ENCODE measurements at places on chromosomes 11 and 22. TPM values are rescaled to one million over a fixed set of nuclear protein-coding genes. Genes with fewer than 3 reads are reported as not detected.

GRCh38 chr11:18332302-18332701, 9.9 kb downstream of the GTF2H1 start:
- no peaks in the 10 kb centered on the region for H3K27me3 ChIP-seq
- no peak overlapping the region for H3K4me3 ChIP-seq
- peak overlapping the region; percentile 78 for H3K27ac ChIP-seq
- peaks cover 52% of the 10 kb centered on the region for H3K4me1 ChIP-seq
- peaks cover 49% of the 10 kb centered on the region for H3K36me3 ChIP-seq
- no peak for DNase-seq

Gene SLC22A25
- not detected for total RNA-seq

DNA sequence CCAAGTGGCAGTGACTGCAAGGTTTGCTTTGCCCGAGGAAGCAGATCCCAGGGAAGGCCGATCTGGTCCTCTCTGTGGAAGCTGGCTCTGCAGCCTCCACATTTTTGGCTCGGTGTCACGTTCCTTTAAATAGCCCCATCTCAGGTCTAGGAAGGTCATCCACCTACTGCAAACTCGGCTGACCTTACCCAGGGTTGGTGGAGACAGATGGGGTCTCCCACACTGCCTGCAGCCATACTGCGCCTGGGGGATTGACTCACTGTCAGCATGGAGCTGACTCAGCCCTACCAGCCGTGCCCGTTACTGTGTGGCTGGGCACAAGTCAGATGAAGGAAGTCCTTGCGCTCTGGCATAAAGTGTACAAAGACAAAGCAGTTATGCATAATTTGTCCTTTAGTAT, 16.9 kb downstream of the CDPF1 start:
- no peak for DNase-seq
- peaks cover 13% of the 10 kb centered on the region for H3K36me3 ChIP-seq
- H3K4me1 ChIP-seq: no peaks in the 10 kb centered on the region
- no peak overlapping the region for H3K4me3 ChIP-seq

- H3K4me1 ChIP-seq: peaks cover 77% of the 10 kb centered on the region
- H3K36me3 ChIP-seq: peaks cover 61% of the 10 kb centered on the region
- H3K27me3 ChIP-seq: no peaks in the 10 kb centered on the region
- no peak overlapping the region for H3K4me3 ChIP-seq
These were observed 4.4 kb upstream of the PYGM start for GRCh38 chr11:64764040-64764611.

GRCh38 chr22:35792506-35792905, 74.8 kb downstream of the APOL5 start:
- H3K4me3 ChIP-seq: no peak overlapping the region
- no peaks in the 10 kb centered on the region for H3K27me3 ChIP-seq
- no peaks in the 10 kb centered on the region for H3K36me3 ChIP-seq

GRCh38 chr11:5929571-5930368, 12.3 kb upstream of the OR56A3 start:
- H3K27ac ChIP-seq: no peak overlapping the region
- DNase-seq: no peak
- no peaks in the 10 kb centered on the region for H3K36me3 ChIP-seq
- H3K27me3 ChIP-seq: no peaks in the 10 kb centered on the region
- H3K4me3 ChIP-seq: no peak overlapping the region
- no peaks in the 10 kb centered on the region for H3K4me1 ChIP-seq

Gene INS
- not detected for total RNA-seq

DNA sequence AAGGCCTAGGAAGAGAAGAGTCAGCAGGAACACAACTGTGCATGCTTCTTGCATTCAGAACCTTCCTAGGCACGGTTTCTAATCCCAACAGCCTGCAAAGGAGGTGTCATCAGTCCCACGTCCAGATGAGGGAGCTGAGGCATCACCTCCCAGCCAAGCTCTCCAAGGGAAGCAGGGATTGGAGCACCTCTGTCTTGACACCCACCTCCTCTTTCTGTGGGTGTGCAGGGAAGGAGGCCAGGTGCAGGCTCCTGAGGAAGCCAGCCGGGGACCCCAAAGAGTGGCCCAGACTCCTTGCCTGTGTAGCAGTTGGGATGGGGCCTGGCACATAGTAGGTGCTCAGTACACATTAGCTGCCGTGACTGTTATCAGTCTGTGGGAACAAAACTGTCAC, 2.0 kb downstream of the PNPLA5 start:
- no peaks in the 10 kb centered on the region for H3K36me3 ChIP-seq
- no peaks in the 10 kb centered on the region for H3K4me1 ChIP-seq
- peaks cover 51% of the 10 kb centered on the region for H3K27me3 ChIP-seq
- H3K4me3 ChIP-seq: no peak overlapping the region
- DNase-seq: no peak
- H3K27ac ChIP-seq: no peak overlapping the region

GRCh38 chr11:108853151-108853550, 188.3 kb downstream of the DDX10 start:
- no peak overlapping the region for H3K27ac ChIP-seq
- H3K4me3 ChIP-seq: no peak overlapping the region
- H3K4me1 ChIP-seq: peaks cover 25% of the 10 kb centered on the region
- H3K27me3 ChIP-seq: no peaks in the 10 kb centered on the region
- no peak for DNase-seq
- peaks cover 4% of the 10 kb centered on the region for H3K36me3 ChIP-seq

DNA sequence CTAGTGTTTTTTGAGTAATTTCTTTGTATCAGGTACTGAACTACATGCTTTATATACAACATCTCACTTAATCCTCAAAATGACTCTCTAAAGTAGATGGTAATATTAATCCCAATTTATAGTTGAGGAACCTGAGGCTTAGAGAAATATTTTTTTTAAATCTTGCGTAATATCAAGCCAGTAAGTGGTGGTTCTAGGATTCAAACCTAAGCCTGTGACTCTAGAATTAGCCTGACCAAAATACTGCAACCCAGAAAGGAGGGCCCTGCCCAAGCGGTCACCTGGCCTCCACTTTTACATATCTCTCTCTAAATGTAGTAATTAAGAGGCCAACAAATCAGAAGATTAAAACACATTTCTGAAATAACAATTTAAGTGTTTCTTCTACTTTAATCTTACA, 28.6 kb downstream of the SLC36A4 start:
- no peak overlapping the region for H3K27ac ChIP-seq
- peaks cover 3% of the 10 kb centered on the region for H3K4me1 ChIP-seq
- peaks cover 11% of the 10 kb centered on the region for H3K36me3 ChIP-seq
- H3K27me3 ChIP-seq: no peaks in the 10 kb centered on the region

DNA sequence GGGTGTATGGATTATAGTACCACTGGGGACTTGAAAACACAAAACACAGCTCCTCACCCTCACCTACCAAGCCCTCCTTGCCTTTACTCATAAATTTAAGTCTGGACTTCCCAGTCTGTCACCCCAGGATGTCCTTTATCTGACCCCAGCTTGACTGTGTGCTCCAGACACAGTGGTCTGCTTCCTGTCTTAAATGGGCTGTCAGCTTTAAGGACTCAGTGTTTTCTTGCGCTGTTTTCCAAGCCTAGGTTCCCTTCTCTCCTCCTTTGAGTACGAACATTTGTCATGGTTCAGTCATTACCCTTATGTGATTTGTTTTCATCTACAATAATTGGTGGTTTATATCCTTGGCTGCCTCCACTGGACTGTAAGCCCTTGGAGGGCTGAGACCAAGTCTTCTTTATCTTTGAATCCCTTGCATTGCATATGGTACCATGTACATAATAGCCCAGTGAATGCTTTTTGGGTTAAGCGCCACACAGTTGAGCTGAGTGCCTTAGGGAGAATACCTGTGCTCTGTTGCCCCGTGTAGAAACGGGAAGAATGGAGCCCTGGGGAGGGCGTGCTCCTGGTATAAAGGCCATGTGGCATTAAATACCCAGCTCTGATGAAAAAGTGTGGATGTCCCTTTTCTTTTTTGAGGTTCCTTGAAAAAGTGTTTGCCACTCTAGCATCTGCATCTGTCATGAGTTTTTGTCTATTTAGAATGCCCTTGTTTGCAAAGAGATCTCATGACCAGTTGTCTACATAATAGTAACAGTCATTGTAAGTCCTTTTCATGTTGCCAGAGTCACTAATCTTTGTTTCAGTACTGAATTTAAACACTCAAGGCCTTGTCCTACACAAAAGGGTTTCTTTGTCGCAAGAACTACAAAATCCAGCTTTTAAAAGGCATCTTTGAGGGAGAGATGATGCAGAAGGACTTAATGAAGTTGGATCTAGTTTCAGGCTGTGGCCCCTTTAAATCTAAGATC, 14.0 kb downstream of the PANX1 start:
- H3K27ac ChIP-seq: no peak overlapping the region
- DNase-seq: no peak
- no peak overlapping the region for H3K4me3 ChIP-seq
- no peaks in the 10 kb centered on the region for H3K36me3 ChIP-seq

- H3K27ac ChIP-seq: no peak overlapping the region
- H3K36me3 ChIP-seq: no peaks in the 10 kb centered on the region
- no peak overlapping the region for H3K4me3 ChIP-seq
- H3K4me1 ChIP-seq: peaks cover 11% of the 10 kb centered on the region
These were observed 12.7 kb downstream of the MAP6 start for GRCh38 chr11:75656044-75656727.

DNA sequence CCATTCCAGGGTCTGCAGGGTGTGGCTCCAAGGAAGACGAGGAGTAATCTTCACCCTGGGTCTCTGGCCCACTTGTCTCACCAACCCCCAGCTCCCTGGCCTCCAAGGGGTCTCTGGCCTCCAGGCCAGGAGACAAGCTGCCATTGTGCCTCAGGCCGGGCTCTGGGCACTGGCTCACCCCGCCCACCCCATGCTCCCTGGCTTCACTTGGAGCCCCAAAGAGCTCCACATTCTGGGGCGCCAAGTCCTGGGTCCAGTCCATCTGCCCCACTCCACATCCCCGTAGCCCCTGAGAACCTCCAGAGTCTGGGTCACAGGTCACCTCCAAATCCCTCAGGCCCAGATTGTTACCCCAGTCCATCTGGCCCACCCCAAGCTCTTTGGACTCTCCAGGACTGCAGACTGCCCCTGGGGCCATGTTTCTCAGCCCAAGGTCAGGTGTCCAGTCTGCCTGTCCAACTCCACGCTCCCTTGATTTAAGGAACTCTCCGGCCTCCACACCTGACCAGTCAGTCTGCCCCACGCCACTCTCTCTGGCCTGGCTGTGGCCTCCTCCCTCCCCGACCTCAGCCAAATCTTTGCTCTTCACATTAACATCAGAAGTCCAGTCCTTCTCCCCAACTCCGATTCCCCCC, 16.2 kb downstream of the TNKS1BP1 start:
- H3K36me3 ChIP-seq: peaks cover 14% of the 10 kb centered on the region
- H3K4me1 ChIP-seq: peaks cover 11% of the 10 kb centered on the region
- H3K27me3 ChIP-seq: no peaks in the 10 kb centered on the region
- H3K4me3 ChIP-seq: no peak overlapping the region
- no peak for DNase-seq

DNA sequence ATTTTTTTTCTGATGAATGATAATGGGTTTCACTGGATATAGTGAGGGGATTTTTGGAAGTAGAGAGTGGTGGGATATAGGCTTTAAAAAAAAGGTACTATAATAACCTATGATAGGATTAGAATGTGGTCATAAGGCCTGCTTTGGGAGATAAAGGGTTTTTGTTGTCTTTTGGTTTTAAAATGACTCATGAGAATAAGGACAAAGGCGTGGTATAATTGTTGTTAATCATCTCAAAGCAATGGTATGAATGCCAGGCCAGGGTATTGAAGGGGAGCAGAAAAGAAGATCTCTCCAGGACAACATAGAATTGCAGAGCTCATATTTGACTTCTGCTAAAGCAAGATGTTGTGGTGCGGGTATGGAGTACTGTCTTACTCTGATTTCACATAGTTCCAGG, 579.4 kb downstream of the JRKL start:
- no peaks in the 10 kb centered on the region for H3K36me3 ChIP-seq
- no peaks in the 10 kb centered on the region for H3K4me1 ChIP-seq
- no peak for DNase-seq

GRCh38 chr22:49062155-49062801, 765.4 kb downstream of the BRD1 start:
- no peaks in the 10 kb centered on the region for H3K4me1 ChIP-seq
- H3K36me3 ChIP-seq: no peaks in the 10 kb centered on the region
- H3K27ac ChIP-seq: no peak overlapping the region
- H3K27me3 ChIP-seq: peaks cover 17% of the 10 kb centered on the region
- no peak overlapping the region for H3K4me3 ChIP-seq
- no peak for DNase-seq

DNA sequence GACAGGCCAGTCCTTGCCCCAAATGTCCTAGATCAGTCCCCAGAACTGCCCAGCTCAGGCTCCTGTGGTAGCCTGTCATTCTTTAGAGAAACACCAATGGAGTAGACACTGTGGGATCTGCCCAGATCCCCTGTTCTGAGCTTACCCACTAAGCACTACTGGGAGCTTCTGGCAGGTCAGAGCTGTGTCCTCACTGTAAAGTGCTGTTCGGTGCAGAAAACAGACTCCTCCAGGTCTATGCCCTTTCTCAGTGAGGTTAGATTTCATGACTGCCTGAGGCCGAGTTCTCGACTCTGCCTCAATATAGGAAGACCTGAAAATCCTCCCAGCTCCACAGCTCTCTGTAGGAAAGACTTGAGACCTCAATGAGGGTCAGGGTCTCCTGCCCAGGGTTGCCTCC, 67.5 kb upstream of the IGLL5 start:
- no peak for DNase-seq
- peaks cover 91% of the 10 kb centered on the region for H3K4me1 ChIP-seq
- H3K36me3 ChIP-seq: no peaks in the 10 kb centered on the region
- H3K4me3 ChIP-seq: no peak overlapping the region
- no peaks in the 10 kb centered on the region for H3K27me3 ChIP-seq

GRCh38 chr11:104199053-104199452, 35.1 kb upstream of the PDGFD start:
- no peaks in the 10 kb centered on the region for H3K36me3 ChIP-seq
- H3K4me1 ChIP-seq: no peaks in the 10 kb centered on the region
- H3K4me3 ChIP-seq: no peak overlapping the region
- no peak for DNase-seq
- H3K27ac ChIP-seq: no peak overlapping the region

- H3K27ac ChIP-seq: peak within 1 kb of the TSS; percentile 78
- H3K4me1 ChIP-seq: peaks cover 54% of the 10 kb centered on the region
- H3K36me3 ChIP-seq: peaks cover 6% of the 10 kb centered on the region
- DNase-seq: peak; percentile 62
- H3K27me3 ChIP-seq: peaks cover 2% of the 10 kb centered on the region
These were observed at the start of gene TMEM45B for GRCh38 chr11:129815596-129816461. Gene TMEM45B (plus strand): TSS chr11:129815848. CDS start chr11:129852483, 36,635 bp downstream.

GRCh38 chr11:72326151-72326848, 82.3 kb upstream of the PHOX2A start:
- peaks cover 5% of the 10 kb centered on the region for H3K36me3 ChIP-seq
- peaks cover 19% of the 10 kb centered on the region for H3K4me1 ChIP-seq
- H3K4me3 ChIP-seq: no peak overlapping the region

Gene THY1
- total RNA-seq: 5.4 TPM

Data from activated CD4-positive, alpha-beta memory T cell treated with anti-CD3 and anti-CD28 coated beads for 36 hours (primary cell).